ENCODE measurements at places on chromosomes 12 and 14.

GRCh38 chr14:30252783-30253674, 305.9 kb upstream of the G2E3 start:
- peak; percentile 39 for DNase-seq

DNA sequence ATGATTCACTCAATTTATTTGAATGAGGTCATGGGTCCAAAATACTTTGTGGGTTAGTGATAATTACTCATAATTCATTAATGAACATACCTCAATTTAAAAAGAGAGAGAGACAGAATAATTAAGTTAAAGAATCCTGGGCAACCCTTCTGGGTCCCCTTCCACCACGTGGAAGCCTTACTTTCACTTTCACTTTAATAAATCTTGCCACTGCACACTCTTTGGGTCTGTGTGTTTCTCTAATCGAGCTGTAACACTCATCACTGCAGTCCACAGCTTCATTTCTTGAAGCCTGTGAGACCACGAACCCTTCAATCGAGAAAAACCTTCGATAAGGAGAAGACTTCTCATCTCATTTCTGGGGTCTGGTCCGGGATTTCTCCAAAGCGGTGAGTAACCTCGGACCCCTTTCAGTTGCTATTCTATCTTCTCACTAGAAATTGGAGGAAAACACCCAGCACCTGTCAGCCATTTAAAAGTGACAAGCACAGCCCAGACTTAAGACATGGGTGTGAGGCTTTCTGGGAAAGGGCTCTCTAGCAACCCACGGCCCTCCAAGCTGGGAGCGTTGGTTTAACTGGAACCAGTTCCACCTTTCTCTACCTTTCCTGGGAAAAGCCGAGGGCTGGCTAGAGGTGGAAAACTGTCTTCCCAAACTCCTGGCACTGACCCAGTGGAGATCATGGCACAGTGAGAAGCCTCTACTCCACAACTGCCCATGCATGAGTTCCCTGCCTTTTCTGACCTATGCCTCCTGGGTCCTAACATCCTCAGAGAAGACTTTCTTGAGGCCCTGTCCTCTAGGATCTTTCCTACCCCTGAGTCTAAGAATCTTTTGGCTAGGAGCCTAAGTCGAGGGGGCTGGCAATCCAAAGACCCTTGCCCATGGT, 148.8 kb upstream of the ATF7IP start:
- peak; percentile 18 for DNase-seq

DNA sequence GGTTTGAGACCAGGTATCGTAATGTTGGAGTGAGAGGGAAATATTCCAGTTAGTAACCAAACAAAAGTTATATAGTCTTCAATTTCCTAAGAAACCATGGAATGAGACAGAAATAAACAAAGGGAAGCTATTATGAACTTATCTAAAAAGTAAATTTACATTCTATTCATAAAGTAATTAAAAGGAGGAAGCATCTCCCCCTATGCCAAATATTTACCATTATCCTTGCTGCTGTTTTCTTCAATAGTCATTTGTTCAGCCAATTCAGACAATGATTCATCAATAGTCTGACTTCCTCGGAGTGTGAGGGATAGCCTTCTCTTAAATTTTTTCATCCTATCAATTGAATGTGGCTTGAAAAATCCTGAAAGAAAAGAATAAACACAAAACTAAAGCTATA, 65.7 kb downstream of the CDK17 start:
- DNase-seq: no peak

GRCh38 chr14:73717711-73718417, 3.7 kb upstream of the PNMA1 start:
- peak; percentile 65 for DNase-seq

DNA sequence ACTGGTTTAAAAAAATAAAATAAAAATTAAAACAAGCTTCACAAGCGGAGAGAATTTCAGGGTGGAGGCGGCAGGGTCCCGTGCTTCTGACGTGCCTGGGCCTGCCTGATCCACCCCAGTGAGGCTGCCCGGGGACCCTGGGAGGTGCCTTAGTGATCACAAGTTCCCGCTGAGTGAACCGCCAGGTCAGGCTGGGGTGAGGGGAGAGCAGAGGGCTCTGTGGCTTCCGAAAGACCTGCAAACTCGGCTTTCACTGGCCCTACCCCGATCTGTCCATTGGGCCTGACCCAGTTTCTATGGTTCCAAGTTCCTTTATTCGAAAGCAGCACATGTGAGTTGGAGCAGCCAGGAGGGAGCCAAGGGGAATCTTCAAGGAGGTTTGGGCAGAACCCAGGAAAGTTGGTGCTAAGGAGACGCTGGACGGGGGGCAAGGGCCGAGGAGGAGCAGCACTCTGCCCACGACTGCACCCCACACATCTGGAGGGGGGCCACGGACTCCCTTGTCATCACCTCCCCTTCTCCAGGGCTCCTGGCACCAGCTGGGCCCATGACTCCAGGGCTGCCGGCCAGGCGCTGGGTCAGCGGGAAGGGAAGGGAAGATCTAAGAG, 12.9 kb downstream of the MMP14 start:
- DNase-seq: peak; percentile 92

- DNase-seq: no peak
Measured at GRCh38 chr14:55688566-55688965, 108.6 kb downstream of the KTN1 start.

DNA sequence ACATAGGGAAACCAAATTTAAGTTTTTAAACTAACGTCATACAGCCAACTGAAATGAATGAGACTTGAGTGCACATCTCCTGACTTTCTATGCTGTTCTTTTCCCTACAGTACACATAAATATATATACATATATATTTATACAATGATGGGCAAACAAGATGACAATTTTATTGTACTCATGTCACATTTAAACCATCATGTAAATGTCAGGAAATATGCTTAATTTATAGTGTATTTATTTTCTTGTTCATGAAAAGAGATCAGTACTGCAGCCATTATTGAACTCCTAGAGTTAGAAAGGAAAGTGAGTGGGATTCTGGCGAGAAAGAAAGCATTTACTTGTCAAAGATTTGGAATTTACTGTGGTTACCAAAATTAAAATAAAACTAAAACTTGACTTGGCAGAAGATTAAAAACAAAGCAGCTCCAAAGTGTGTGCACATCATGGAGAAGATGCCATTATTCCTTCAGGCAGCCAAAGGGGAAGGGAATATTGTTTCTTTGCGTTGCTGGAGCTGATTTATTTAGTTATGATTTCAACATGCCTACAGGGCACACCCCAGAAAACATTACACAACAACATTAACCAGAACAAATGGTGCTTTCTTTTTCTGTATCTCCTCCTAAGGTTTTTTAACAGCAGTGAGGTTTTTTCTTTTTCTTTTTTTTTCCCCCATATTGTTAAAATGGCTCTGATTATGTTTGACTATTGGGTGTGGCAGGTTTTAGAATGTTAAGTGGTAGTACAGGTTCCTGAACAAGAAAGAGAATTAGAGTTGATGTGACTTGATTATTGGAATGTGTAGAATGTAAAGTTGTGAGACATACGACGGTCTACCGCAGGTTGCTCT, 144.6 kb downstream of the RAD51B start:
- peak; percentile 51 for DNase-seq

- no peak for DNase-seq
Measured at GRCh38 chr12:15824516-15824915, 35.3 kb upstream of the EPS8 start.

- no peak for DNase-seq
Measured at GRCh38 chr12:10867381-10867780, 16.7 kb downstream of the PRH1 start.

Measured in choroid plexus epithelial cell (primary cell).